Esophagus squamous epithelium (tissue), 5 donors: ENCODE measurements at places on chromosomes 6 and 20.

- DNase-seq: no peak
These were observed 13.6 kb upstream of the GMDS start for GRCh38 chr6:2259002-2259494.

DNA sequence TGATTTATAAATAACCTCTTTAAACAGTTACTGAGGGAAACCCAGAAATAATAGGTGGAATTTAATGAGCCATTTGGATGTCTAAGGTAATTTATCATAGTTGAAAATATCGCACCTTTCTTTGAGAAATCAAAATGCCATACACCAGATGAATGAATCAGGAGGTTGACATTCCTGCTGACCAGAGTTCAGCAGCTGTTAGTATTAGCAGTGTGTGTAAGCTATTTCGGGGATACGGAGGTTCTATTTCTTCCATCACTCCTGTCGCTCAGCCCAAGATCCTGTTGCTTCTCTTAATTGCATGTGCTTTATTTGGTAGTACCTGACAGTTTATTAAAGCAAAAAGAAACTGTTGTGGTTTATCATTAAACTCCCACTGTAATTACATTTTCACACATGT is 67.1 kb downstream of the HDGFL1 start:
- no peak for DNase-seq

- DNase-seq: no peak
These were observed 60.1 kb downstream of the SEL1L2 start for GRCh38 chr20:13930281-13930680.

- DNase-seq: no peak
These were observed 42.3 kb upstream of the NAA20 start for GRCh38 chr20:19974630-19975435.

DNA sequence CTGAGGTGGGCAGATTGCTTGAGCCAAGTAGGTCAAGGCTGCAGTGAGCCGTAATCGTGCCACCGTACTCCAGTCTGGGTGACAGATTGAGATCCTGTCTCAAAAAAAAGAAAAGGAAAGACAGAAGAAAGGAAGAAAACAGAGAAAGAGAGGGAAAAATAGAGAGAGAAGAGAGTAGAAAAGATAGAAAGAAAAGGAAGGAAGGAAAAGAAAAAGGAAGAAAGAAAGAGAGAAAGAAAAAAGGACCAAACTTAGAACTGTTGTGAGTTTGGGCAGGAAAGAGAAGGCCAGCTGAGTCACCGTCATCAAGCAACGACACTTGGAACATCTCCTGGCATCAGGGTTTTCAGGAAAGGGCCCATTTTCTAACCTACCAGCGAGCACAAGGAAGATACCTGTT is 96.0 kb upstream of the AKAP12 start:
- DNase-seq: no peak

- no peak for DNase-seq
These were observed 67.5 kb upstream of the PBOV1 start for GRCh38 chr6:138285800-138286199.

DNA sequence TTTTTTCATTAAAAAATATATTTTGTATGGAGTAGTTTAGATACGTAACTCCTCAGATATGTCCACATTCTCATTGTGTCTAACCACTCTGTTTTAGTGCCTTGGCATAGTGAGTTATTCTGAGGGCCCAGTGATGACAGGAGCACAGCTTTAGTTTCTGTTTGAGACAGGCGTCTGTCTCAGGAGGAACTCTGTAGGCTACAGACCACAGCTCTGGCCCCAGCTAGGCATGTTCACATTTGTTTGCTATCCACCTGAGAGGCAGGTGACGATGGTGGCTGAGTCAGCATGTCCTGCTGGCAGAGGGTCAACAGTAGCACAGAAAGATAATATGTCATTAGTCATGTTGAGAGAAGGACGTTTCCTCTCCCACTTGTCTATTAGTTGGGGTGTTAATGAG is 16.3 kb downstream of the LRRC1 start:
- DNase-seq: no peak

- DNase-seq: peak; percentile 55
These were observed at the start of the genes CTSA and NEURL2 for GRCh38 chr20:45890985-45891983. TSS of gene CTSA (plus strand) at chr20:45891335. CDS start at chr20:45891569, 234 bp downstream. TSS of gene NEURL2 (minus strand) at chr20:45891208. CDS start at chr20:45890991, 217 bp downstream.

GRCh38 chr20:31687777-31688176 is 34.9 kb downstream of the BCL2L1 start:
- DNase-seq: no peak

- DNase-seq: no peak
These were observed 203.7 kb downstream of the TBX18 start for GRCh38 chr6:84560436-84561390.

- no peak for DNase-seq
These were observed 50.0 kb downstream of the ADAT2 start for GRCh38 chr6:143400258-143401067.

GRCh38 chr20:59631751-59632540 is 27.6 kb downstream of the PHACTR3 start:
- DNase-seq: no peak

GRCh38 chr6:145865175-145865574 is 50.6 kb upstream of the FBXO30 start:
- no peak for DNase-seq

DNA sequence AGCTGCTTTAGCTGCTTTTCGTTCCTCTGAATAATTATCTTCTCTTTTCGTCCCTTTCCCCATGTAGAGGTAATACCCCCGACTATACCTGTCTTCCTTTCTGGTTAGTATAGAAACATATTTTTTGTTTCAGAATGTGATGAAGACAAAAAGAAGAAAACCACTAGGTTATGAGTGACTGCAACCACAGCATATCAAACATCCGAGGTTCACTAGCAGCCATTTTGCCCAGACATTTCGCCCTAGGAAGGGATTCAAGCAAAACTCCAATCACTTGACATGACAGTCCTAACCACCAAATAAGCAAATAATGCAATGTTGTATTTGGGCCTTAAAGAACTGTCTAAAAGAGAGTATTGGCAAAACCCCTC is 9.4 kb downstream of the SNX5 start:
- DNase-seq: no peak

- DNase-seq: no peak
These were observed 3.2 kb downstream of the GRIK2 start for GRCh38 chr6:101396548-101397173.

DNA sequence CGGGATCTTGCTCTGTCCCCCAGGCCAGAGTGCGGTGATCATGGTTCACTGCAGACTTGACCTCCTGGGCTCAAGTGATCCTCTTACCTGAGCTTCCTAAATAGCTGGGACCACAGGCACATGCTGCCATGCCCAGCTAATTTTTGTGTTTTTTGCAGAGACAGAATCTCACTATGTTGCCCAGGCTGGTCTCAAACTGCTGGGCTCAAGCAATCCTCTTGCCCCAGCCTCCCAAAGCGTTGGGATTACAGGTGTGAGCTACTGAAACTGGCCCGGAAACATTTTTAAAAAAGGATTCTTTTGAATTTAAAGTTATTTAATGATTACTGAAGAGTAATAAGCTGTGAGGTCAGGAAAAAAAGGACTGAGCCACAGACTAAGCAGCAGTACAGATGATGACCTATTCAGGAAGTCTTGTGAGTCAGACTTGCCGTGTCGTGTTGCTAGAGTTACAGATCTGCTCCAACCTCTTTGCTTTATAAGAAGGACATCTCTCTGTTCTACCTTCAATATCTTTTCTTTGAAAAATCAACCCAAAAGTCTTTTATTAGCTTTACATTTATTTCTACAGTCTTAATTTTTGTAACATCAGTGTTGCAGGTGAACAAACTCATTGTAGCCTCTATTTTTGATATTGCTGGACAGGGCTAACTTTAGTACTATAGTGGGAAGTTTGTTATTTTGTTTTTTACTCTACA is 108.7 kb downstream of the NCOA3 start:
- DNase-seq: no peak

GRCh38 chr6:106377061-106377540 is 16.6 kb downstream of the CRYBG1 start:
- no peak for DNase-seq

DNA sequence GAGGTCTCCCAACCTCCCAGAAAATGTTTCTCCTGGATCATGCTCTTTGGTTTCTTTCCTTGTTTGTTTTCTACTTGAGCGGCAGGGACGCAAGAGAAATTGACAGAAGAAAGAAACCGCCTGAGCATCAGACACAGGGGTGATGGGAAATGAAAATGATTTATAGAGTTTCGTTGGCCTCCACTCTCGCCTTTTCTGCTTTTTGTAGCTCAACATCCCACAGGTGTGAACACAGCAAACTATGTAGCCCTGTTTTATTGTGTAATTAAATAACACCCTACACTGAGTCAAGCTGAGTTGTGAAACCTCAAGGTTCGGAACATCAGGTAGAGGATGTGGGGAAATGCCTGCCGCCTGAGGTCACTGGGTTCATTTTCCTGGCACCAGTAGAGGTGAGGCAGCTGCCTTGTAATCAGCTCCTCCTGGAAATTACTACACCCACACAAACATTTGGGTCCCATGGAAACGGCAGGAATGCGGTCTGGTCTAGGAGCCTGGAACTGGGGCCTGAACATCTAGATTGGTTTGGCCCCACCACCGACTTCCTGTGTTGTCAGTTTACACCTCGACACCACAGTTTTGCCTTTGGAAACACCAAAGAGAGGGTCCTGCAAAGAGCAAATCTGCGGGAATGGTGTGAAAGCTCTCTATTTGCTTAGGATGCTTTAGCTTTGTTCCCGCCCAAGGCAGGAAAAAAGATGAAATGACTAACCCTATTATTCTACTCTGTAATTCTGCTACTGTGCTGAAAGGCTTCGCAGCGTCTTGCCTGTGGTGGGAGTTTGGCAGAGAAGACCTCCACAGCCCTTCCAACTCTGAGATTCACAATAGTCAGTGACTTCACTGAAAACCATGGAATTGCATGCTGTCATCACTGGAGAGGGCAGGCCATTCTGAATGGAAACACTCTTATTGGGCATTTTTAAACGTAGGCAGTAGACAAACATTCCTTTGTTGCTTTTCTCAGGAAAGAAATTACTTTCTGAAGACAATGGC is 53.0 kb downstream of the ADAT2 start:
- no peak for DNase-seq

DNA sequence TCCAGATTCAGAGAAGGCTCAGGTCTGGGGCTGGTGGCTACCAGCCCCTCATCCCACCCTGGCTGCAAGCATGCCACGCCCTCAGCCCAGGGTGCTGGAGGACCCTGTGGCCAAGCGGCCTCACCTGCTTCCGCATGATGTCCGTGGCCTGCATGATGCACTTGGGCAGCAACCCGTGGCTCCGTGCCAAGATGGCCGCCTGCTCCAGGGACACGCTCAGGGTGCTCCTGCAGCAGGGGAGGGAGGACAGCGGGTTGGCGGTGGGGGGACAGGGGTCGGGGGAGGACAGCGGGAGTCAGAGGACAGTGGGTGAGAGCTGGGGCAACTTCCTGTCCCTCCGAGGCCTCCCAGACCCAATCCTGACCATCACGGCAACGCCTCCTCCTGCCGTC is 200.1 kb downstream of the PREX1 start:
- DNase-seq: no peak
